ENCODE measurements at places on chromosomes 11 and 22.
A peak's percentile ranks its signal among the peaks of the same experiment; 100 is the strongest.

GRCh38 chr11:59801981-59802638, 8.5 kb downstream of the MRPL16 start:
- DNase-seq, result no peak

DNA sequence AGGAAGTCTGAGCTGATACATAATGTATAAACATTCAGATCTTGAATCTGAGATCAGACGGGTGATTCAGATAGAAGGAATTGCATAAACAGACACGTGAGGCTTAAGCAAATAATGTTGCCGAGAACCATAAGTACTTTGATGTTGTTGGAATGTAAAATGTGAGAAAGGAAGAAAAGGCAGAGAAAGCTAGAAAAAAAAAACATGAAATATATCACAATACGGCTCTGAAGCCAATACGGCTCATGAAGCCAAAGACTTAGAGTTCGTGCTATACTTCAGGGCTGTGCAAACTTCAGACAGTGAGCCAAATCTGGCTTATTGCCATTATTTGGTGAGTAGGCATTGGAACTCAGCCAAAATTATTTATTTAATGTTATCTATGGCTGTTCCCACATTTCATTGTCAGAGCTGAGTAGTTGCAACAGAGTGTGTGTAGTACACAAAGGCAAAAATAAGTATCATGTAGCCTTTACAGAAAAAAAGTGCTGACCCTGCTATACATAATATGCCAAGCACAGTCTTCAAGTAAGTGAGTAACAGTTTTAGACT, 673.3 kb downstream of the CNTN5 start:
- DNase-seq, result no peak

GRCh38 chr11:103901656-103902055, 134.8 kb upstream of the DDI1 start:
- no peak for DNase-seq

- no peak for DNase-seq
Observed at GRCh38 chr11:65549096-65549495, 9.1 kb downstream of the LTBP3 start.

DNA sequence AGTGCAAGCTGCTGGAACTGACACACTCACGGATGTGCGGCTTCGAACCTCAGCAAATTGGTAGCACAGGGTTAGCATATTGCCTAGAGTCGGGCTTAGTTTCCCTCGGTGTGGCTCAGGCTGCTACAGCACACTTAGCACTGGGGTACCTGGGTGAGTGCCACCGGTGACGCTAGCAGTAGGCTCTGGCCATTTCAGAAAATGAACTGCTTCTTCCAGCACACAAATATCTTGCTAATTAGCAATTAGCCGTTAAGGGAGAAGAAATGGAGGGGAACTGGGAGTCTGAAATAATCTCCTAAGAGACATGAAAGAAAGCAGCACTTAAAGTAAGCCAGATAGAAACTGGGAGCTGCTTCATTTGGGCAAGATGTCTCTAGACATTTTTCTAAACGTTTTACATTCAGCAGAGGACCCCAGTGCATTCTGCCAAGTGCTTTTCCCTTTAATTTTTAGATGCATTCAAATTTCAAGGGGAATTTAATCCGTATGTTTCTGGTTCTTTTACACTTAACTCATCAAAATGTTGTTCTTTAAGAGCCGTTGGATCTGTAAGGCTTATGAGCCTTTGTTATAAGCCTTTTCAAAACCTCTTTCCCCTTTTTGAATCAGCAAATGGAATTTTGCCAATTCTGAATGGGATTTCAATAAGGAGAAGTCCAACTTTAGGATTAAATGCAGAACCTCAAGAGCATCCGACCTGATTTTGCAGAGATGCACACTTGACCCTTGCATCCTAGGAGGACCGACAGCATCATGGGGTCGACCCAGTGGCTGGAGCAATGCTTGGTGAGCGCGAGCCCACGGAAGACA, 708.1 kb downstream of the NTM start:
- no peak for DNase-seq

DNA sequence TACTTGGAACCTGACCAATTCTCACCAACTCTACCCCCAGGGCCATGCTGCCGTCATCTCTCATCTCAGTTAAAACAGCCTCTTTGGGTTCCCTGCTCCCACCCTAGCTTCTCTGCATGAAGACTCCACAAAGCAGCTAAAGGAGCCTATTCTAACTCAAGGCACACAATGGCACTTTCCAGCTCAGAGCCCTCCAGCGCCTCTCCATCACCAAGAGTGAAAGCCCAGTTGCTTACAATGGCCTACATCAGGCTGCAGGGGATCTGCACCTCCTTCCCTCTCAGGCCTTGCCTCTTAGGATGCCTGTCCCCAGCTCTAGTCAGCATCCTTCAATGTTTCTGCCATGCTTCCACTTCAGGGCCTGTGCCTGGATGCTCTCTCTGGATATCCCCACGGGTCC, 83.7 kb upstream of the GNAZ start:
- DNase-seq, result no peak

GRCh38 chr11:6196396-6196795, 2.6 kb upstream of the OR52W1 start:
- no peak for DNase-seq

DNA sequence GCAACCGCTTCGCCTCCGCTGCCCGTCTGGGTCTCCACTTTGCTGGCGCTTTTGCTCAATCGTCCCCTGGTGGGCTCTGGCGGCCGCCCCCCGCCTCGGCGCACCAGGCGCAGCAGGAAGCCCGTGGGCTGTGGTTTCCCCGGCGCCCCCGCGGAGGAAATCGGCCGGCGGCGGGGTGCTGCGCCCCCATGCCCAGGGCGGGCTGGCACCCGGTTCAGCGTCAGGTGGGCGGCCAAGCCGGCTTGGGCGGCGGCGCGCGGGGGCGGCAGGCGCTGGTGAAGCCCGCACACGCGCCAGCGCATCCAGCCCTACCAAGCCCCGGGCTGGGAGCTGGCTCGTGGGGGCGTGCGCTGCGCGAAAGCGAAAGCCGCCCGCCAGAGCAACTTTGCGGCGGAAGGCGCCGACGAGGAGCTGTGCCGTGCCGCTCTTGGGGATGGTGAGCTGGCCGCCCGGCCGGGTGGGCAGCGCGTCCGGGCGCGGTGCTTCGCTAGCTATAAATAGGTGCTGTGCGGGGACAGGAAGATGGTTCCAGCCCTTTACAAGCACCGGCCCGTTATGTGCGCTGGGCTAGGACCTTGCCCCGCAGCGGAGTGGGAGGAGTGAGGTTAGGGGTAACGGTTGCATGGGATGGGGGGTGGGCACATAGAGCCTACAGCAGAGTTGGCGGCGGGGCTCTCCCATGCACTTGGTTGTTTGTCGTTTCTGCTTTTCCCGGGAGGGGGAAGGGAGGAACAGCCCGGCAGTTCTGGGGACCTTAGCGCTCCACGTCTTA, 25.0 kb upstream of the SUSD2 start:
- DNase-seq, result no peak

DNA sequence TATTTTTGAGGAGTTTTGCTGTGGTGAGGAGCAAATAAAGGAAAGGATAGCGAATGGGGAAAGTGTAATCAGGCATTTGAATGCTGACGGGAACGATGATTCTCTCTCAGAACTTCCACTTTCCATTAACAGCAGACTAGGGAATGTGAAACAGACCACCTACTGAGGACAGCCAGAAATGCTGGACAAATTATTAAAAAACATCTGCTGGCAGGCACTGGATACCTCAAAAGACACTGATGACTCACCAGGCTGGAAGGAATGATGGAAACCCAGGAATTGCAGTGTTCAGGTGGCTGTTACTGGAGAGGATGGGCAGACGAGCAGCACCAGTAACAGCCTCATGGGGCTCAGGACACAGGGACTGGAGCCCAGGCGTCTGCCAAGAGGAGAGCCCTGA, 33.4 kb downstream of the PLA2G6 start:
- no peak for DNase-seq

DNA sequence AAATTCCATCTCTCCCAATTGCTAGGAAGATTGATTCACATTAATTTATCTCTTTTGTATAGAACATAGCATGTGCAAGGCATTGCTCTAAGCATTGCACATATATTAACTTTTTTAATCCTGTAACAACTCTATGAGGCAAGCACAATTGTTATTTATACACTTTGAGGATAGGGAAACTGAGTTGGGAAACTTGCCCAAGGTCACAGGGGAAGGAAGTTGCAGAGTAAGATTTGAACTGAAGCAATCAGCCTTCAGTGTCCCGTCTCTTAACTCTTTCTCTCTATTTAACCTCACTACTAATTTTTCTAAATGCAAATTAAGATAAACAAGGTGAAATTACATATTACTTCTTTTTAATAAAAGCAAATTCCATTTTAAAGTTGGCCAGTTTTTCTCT, 22.2 kb downstream of the OR56B4 start:
- no peak for DNase-seq

GRCh38 chr11:33663121-33663520, 37.5 kb downstream of the C11orf91 start:
- no peak for DNase-seq

- DNase-seq, result peak; percentile 67
Observed at GRCh38 chr11:560305-561147, at the start of the genes LMNTD2 and RASSF7. LMNTD2 (minus strand) TSS chr11:560738; CDS start chr11:560716, 22 bp downstream. RASSF7 (plus strand) TSS chr11:560970; CDS start chr11:561769, 799 bp downstream.

DNA sequence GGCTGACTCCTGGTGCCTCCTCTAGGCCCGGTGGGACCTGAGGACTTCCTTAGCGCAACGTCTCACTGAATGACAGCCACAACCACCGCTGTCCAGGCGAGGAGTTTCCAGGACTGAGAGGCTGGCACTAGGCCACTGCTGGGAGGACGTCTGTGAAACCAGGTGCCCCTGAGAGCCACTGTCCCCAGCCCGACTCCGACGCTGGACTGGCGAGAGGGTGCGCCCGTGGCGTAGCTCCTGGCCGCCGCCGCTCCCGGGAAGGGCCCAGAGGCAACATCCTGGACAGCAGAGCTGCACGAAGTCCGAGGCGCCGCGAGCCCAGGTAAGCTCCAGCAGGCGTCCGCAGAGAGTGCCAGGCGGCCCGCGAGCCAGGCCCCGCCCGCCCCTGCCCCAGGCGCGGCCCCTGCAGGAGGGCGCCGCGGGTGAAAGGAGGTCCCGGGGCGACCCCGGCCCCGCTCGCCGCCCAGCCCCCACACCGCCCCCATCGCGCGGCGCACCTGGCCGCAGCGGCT, 525 bp downstream of the DGCR2 start:
- DNase-seq, result no peak

DNA sequence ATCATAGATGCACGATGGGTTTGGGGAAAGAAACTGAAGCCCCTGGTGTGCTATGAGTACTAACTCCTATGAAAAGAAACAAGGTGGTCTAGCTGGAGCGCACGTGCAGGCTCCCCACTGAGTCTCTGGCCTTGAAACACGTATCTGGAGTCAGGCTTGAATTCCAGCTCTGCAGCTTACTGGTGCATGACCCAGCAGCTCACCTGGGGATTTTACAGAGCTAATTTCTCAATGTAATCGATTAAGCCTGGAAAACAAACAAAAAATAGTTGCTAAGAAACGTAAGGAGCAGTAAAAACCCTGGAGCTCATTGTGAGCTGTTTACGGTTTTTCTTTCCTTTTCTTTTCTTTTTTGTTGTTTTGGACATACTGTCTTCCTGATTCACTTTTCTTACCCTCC, 12.3 kb downstream of the KCNJ1 start:
- no peak for DNase-seq

GRCh38 chr11:78161962-78162371, 22.5 kb upstream of the ALG8 start:
- DNase-seq, result no peak

- DNase-seq, result no peak
Observed at GRCh38 chr11:20963596-20963995, 294.2 kb downstream of the NELL1 start.

GRCh38 chr11:106456647-106457046, 379.2 kb downstream of the AASDHPPT start:
- DNase-seq, result no peak

DNA sequence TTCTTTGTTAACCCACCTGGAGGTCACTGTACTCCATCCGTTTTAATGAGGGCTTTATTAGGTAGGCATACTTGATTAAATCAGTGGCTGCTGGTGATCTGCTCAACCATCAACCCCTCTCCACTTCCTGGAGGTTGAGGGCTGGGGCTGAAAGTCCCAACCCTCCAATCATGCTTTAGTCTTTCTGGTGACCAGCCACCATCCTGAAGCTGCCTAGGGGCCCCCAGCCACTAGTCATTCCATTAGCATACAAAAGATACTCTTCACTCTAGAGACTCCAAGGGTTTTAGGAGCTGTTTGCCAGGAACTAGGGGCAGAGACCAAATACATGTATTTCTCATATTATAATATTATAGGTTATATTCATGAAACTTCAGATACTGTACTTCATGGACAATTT, 13.5 kb downstream of the DNAJC24 start:
- DNase-seq, result no peak

GRCh38 chr11:30617762-30618161, 31.6 kb upstream of the MPPED2 start:
- no peak for DNase-seq

- DNase-seq, result no peak
Observed at GRCh38 chr11:35334385-35335090, 84.8 kb downstream of the SLC1A2 start.

DNA sequence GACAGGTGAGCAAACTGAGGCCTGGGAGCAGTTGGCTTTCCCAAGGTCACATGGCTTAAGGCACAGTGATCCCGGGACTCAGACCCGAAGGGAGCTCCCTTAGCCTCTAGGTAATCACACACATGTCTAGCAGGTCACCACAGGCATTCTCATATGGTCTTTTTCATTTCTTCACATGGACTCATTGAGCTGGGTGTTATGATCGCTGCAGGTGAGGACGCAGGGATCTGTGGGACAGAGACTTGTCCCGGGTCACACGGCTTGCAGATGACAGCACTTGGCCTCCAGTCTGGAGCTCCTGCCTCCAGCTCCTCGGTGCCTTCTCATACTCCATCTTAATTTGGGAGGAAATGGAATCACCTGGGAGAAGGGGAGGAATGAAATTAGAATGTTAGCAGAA, 23.6 kb upstream of the CACNG2 start:
- no peak for DNase-seq

Measured in right renal cortex interstitium (tissue), 3 donors.